ENCODE measurements at places on chromosomes 12 and 14.

DNA sequence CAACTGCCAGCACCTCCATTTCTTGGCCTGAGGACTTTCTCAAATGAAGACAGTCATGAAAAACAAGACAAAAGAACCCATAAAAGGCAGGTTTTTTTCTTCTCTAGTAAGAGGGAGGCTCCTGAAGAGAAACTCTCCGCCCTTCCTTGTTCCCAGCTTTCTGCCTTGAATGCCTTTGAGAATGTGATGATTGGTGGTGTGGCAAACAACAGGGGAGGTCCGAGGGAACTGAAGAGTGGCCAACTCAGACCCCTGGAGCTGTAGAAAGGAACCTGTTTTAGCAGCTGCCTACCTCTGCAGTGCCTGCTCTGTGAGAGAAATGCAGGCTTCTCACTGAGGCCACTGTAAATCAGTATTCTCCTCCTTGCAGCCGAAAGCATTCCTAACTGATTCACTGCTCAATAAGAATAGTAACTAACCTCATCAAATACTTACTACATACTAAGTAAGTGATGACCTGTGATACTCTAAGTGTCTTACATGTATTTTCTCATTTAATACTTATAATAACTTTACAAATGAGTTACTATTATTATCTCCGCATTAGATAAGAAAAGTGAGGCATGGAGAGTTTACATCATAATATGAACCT lies 16.7 kb upstream of the ERC1 start:
- no peak for DNase-seq

DNA sequence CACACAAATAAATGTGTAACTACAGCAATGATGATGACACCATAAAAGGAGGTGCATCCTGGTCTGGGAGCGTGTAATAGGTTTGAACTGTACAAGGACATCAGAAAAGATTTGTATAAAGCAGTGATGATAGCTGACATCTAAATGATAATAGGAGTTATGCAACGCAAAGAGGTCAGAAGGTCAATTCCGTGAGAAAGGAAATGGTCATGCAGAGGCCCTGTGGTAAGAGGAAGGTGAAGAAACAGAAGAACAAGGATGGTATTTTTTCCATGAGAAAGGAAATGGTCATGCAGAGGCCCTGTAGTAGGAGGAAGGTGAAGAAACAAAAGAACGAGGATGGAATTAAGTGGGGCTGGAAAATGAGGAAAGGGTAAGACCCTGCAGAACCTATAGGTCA lies 106.7 kb upstream of the TMPO start:
- no peak for DNase-seq

DNA sequence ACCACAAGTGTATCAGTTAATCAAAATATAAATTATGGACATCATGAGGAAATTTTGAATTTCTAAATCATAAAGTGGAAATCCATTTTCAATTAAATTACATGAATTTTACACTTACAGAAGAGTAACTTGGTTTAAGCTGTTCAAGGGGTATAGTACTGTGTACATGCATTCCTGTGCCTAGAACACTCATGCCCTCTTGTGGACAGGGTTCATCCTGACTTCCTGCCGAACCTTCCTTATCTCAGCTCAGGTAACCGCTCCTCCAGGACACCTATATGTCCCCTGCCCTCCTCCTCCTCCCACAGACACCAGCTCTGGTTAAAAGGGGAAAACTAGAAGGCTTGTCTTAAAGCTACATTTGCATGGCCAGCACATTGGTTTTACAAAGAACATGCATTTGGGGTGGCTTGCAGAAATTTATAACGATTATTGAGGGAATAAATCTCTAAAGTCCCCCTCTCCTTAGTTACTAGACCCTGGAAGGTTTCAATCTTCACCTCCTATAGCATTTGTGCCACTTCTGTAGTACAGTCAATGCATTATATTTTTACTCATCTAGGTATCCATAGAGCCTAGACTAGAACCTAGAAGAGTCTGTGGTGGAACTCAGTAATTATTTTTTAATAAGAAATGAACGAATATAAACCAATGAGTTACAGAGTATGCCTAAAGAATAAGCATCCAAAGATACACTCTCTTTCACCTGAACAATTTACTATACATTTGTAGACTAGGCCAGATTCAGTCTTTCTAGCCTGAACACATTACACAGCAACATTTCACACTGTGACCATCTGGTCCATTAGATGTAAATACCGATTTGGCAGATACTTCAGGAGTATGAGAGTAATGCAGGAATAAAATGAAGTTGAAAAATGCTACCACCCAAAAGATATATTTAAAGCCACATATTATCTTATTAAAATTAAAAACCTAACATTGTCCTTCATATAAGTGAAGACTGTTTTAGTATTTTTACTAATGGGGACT lies 345.6 kb downstream of the PAWR start:
- DNase-seq = no peak

DNA sequence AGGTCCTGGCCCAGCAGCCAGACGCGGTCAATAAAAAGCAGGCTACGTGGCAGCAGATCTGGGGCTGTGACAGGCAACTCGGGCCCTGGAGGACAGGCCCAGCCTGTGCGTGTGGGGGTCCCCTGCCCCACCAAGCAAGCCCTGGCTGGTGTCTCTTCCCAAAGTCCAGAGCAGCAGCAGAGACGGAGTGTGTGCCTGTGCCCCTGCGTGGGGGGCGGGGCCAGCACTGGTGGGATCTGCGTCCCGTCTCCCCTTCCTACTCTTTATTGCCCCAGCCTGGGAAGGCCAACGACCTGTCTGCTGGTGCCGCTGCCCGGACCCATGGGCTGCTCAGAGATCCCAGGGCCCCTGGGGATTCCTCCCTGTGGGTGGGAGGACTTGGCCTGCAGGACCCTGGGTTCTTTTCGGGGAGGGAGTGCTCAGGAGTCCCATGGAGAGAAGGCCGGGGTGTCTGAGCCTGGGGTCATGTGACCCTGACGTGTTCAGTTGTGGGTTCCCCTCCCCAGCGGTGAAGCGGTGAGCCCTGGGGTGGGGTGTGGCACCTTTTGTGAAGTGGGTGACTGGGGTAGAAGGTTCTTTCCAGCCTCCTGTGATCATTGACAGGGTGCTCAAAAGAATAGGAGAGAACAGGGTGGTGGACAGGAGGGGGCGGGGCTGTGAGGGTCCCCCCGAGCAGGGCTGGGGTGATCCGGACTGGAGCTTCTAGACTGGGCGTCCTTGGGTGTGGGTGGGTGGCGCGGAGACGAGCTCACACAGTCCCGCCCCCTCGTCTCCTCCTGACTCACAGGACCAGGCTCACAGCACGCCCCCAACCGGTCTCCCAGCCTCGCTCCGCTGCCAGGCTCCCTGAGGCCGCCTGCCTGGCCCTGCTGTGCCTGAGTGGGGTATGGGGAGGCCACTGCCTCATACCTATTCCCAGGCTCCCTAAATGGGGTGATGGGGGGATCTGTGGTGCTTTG lies 22.4 kb downstream of the ASPG start:
- DNase-seq = no peak

GRCh38 chr14:105465209-105466031 lies 9.2 kb upstream of the CRIP2 start:
- DNase-seq = no peak

DNA sequence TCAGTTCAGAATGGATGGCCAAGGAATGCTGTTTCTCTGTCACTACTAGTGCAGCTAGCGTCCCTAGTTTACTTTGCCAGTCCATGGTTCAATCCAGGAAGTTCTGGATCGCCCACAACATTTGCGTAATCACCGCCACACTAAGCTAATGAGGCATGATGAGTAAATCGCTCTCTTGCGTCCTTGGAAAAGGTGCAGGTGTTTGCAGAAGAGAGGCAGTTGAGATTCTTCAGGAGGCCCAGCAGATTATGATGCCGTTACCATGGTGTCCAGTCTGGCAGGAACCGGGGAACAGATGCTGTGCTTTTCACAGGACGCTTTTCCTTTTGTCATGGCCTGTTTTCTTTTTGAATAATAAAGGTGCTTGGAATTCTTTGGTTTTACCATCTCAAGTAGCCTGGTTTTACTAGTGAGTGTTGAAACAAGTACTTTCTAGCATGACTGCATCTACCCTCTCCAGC lies 9.0 kb downstream of the TPH2 start:
- no peak for DNase-seq

DNA sequence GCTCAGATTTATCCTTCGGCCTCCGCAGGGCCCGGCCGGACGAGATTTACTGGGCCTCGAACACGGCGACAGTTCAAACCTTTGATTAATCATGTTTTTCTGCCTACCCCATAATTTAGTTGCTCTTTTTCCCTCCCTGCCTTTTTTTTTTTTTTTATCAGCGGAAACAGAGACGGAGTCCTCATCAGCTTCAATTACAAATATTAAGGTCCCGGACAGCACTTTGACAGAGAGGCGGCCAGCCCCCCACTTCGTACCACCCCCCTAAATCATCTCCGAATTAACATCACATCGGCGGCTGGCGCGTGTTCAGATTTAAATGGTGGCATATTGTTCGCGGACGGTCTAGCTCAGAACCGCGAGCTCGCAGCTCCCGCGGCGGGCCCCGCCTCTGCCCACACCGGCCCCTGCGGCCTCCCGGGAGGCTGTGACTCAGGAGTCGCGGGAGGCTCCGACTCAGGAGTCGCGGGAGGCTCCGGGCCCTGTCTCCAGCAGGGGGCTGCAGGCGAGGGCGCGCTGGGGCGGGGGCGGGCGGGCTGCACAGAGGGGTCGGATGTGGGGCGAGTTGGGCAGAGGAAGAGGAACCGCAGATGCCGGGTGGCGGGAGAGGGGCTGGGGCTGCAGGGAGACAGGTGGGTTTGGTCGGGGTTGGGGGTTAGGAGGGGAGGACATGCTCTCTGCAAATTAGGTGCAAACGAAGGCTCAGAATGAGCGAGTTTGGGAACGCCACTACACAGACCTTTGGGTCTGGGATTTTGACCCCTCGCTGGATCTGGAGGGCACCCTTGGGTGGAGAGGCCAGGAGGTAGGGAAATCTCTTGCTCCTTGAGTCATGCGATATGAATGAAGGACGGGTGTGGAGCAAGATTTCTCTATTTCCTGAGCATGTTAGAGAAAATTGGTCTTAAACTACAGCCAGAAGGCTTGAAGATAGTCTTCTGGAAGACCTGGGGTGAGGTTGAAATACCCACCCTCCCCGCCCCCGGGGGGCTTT lies 19.6 kb upstream of the ATP5MC2 start:
- no peak for DNase-seq

DNA sequence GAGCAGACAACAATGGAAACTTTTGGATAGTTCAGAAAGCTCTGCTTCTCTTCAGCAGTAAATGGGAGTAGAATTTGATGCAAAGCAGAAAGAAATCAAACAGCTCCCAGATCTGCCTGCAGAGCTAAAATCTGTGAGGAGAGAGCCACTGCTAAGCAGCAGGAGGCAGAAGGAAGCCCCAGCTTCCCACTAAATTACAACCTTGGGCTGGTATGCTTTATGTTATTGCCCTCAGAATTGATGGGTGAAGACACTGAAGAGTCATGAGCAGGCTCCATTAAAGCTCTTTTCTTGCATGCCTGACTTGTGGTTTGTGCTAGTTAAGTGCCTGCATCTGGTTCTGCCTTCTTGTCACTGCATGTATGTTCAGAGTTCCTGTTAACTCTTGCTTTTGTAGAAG lies 8.4 kb downstream of the ZC2HC1C start:
- DNase-seq = no peak

GRCh38 chr12:39993268-39993667 lies 112.6 kb downstream of the SLC2A13 start:
- no peak for DNase-seq

GRCh38 chr12:823028-823698 lies 70.8 kb downstream of the WNK1 start:
- no peak for DNase-seq

DNA sequence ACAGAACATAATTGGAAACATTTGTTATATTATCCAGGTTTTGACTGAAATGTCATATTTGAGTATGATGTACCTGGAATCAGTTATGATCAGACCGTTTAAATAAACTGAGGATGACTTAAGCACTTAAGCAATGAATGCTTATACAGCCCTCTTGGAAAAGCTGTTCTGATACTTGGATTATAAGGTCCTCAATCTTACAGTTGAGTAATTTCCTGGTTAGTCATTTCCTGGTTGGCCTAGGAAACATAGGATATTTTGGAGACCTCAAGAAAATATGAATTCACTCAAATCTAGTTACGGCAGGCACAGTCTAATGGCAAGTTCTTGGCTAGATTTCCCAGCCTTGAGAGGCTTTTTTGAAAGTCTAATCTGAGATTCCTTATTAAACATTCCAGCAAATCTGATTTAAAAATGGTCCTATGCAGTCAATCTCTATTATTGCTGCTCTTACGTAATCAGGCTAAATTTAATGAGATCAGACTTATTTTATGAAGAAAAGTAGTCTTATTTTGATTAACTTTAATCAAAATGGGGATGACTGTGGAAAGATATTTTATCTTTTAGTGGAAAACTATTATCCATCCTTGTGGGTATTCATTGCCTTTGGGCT lies 447.2 kb downstream of the SNAPC1 start:
- no peak for DNase-seq

GRCh38 chr12:53236443-53237111 lies 4.6 kb upstream of the RARG start:
- peak; percentile 84 for DNase-seq

GRCh38 chr12:123608182-123608581 lies 6.3 kb downstream of the DDX55 start:
- DNase-seq = no peak

- DNase-seq = no peak
Measured at GRCh38 chr12:93536111-93536765, 36.2 kb upstream of the SOCS2 start.

DNA sequence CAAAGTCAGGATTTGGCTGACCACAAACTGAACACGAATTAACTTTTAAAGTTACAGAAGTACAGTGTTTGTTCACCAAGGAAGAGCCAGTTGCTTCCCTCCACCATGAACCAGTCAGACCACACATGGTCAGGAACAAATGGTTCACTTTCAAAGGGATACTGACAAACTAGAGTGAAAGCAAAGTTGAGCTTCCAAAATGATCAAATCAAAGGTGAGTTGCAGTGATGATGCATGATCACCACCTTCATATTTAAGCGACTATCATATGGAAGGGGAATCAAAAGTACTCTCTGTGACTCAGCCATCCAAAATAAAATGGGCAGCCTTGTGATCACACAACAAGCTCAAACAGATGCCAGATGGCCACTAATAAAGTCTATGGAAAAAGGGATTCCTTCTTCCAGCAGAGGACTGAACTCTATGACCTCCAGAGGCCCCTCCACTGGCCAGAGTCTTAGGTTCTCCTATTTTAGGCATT lies 13.1 kb downstream of the NT5DC3 start:
- no peak for DNase-seq

- no peak for DNase-seq
Measured at GRCh38 chr12:94416613-94417012, 43.1 kb downstream of the CEP83 start.

GRCh38 chr14:89397569-89398230 lies 19.3 kb downstream of the FOXN3 start:
- DNase-seq = no peak

GRCh38 chr12:128033473-128033872 lies 233.5 kb upstream of the TMEM132C start:
- no peak for DNase-seq

DNA sequence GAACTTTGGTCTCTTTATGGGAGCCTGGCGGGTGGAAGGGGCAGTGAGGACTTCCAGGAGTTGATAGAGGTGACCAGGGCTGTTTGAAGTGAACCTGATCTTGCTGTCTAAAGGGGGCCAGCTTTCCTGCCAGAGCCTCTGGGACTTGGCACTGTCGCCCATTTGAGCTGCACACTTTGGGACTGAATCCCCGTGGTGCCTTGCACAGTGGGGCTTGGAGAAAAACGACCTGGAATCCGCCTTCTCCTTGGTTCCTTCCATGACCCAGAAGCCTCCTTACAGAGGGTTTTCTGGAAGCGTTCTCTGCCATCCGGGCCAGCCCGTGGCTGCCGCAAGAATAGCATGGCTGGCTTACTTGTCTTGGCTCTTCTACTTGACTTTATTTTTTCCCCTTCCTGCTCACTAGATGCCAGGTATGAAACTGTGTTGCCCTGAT lies 2.0 kb downstream of the RFLNA start:
- no peak for DNase-seq

- no peak for DNase-seq
Measured at GRCh38 chr12:69929531-69929930, 104.5 kb downstream of the MYRFL start.

All from central memory CD4-positive, alpha-beta T cell (primary cell).